NCI-H2171 treated with DMSO at 0.1 percent for 48 hours (cell line): ENCODE measurements at places on chromosomes 7 and 10.

- no peak for DNase-seq
Observed at GRCh38 chr10:88125766-88126165, 262.3 kb downstream of the PTEN start.

GRCh38 chr7:74350751-74351150 is 61.5 kb downstream of the CLIP2 start:
- DNase-seq = no peak

- no peak for DNase-seq
Observed at GRCh38 chr7:125383324-125383723, 453.7 kb upstream of the POT1 start.

- DNase-seq = no peak
Observed at GRCh38 chr10:4278186-4278585, 493.2 kb upstream of the KLF6 start.

GRCh38 chr10:33258967-33259366 is 75.5 kb downstream of the NRP1 start:
- DNase-seq = no peak

DNA sequence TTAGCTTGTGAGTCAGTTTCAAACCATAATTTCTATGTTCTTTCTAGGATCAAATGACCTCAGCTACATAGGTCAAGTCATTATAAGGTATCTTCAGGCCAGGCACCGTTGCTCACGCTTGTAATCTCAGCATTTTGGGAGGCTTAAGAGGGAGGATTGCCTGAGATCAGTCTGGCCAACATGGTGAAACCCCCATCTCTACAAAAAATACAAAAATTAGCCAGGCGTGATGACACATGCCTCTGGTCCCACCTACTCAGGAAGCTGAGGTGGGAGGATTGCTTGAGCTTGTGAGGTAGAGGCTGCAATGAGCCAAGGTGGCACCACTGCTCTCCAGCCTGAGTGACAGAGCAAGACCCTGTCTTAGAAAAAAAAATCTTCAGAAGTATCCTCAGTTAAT is 362.3 kb downstream of the GATA3 start:
- no peak for DNase-seq

GRCh38 chr7:22420973-22421635 is 64.2 kb upstream of the RAPGEF5 start:
- DNase-seq = peak; percentile 61

GRCh38 chr7:5282543-5283316 is at the start of gene SLC29A4:
SLC29A4 (plus strand) TSS chr7:5282943; CDS start chr7:5287817, 4,874 bp downstream.
- DNase-seq = peak; percentile 34

DNA sequence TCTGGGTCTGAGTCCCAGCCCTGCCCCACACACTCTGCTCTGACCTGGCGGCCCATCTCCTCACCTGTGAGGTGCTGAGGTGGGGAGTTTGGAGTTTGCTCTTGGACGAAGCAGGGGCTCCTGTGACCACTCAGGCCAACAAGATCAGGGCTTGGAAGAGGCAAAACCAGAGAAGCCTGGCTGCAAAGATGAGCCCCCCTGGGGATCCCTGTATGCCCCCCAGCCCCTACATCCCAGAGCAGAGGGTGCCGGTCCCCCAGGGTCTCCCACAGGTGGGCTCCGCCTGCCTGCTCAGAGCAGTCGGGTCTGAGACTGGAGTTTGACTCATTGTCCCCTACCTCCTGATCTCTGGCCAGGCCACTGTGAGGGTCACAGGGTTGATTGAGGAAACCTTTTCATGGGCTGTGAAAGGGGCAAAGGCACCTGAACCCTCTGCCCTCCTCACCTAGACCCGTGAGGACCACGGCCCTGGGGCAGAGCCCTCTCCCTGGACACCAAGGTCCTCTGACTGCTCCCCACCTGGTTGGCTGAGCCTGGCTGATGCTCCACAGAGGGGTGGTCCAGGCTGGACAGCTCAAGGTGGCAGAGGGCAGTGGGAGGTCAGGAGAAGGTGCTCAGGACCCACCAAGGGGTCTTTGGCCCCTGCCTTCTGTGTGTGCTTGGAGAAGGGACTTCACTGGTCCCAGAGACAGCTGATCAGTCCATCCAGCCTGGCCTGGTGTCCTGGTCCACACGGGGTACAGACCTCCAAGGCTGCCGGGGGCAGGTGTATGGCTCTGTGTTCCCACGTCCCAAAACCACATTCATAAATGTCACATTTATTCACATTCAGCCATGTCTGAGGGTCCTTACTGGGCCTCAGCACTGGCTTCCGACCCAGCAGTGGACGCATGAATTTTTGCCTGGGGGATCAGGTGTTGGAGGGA is 9.1 kb upstream of the SCART1 start:
- no peak for DNase-seq

- DNase-seq = no peak
Observed at GRCh38 chr7:79590391-79590790, 136.9 kb upstream of the MAGI2 start.

GRCh38 chr10:32070645-32071044 is 14.4 kb upstream of the KIF5B start:
- no peak for DNase-seq

GRCh38 chr10:105150259-105150880 is 509.3 kb downstream of the SORCS3 start:
- DNase-seq = no peak

GRCh38 chr10:51640120-51640819 is 59.1 kb downstream of the CSTF2T start:
- no peak for DNase-seq

DNA sequence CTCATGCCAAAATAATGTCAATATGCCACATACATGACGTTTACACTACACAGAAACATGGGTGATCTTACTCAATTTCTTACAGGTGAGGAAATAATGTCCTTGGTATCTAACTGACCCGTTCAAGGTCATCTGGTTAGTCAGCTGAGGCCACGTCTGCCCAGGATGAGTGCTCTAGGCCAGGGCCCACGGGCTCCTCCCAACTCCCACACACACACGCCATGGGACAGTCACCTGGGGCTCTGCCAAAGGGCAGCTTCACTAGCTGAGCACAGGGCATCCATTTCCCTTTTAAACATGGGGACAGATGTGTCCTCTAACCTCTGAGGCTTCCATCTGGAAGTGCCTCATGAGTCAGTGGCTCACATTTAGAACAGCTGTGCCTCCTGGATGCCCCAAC is 123.9 kb downstream of the TNS3 start:
- DNase-seq = peak; percentile 84

DNA sequence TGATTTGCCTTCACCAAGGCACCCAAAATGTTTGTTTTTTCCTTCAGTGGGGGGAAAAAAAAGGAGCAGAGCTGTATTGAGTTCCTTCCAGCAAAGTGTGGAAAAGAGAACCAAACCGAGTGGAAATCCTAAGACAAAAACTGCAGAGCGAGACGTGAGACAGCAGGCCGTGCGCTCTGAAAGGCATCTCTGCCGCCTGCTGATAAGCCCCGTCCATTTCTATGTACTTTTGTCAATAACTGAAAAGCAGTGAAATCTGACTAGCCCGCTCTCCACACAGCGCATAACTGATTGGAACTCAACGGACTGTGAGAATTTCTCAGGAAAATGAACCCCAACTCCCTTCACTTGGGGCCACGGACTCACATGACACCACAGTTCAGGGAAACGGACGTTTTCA is 83.2 kb downstream of the COBL start:
- no peak for DNase-seq

GRCh38 chr7:35353481-35353880 is 99.6 kb upstream of the TBX20 start:
- DNase-seq = no peak

DNA sequence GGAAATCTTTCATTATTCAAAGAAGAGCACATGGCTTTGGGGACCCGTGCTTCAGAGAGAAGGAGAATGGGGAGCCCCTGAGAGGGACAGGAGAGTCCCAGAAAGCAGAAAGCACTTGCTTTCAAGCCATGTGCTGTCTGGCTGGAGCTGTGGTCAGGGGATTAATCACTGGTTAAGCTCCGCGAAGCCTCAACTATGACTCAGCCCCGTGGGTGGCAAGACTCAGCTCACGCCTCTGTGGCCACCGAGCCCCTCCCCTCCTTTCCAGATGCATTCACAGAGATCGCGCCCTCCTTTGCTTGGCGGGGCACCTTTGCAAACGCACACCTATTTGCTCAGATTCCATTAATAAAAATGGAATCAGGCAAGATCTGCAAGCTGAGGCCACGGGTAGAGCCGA is 202.9 kb upstream of the TCERG1L start:
- DNase-seq = no peak

DNA sequence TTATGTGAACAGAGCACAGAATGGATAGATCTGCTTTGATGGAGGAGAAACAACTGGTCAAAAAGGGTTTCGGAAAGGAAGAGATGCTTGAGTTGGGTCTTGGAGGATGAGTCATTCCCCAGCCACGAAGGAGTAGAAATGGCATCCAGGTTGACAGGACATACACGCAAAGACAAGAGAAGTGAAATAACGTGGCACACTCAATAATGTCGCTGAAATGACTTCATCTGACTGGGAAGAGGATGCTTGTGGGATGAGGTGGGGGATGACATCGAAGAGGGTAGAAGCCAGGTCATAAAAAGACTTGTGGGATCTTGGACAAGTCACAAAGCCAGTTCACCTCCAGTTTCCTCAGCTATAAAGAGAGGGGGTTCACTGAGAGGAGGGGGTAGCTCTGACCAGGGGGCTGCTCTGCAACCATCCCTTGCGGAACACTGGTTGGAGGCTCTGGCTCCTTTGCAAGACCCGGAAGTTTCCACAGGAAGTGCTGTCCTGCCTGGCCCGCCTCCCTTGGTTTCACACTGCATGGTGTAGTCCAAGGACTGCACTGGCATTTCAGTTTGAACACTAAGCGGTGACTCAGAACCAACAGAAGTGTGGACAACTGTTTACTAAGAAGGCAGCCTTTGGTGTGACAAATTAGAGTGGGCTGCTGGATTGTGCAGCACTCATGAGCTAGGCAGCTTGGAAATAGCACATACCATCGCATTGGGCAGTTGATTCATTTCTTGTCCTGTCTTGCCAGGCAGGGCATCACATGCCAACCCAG is 189.9 kb upstream of the ADO start:
- no peak for DNase-seq

DNA sequence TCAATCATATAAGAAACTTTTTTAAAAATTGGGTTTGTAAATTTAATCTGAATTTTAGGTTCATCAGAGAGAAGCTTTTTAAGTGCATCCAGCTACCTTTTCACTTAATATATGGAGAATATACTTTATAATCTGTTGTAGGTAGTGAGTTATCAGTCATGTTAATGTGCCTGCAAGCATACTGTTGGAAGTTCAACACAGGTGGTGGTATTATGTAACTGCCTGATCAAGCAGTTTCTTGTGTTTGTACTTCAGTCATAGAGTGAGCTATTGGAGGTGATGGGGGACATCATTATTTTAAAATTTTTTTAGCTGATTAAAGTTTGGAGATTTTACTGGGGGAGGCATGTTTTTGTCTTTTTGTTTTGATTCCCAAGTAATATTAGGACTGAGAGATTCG is 2.5 kb downstream of the TNKS2 start:
- DNase-seq = no peak

- no peak for DNase-seq
Observed at GRCh38 chr10:13587391-13587790, 626 bp downstream of the PRPF18 start.

DNA sequence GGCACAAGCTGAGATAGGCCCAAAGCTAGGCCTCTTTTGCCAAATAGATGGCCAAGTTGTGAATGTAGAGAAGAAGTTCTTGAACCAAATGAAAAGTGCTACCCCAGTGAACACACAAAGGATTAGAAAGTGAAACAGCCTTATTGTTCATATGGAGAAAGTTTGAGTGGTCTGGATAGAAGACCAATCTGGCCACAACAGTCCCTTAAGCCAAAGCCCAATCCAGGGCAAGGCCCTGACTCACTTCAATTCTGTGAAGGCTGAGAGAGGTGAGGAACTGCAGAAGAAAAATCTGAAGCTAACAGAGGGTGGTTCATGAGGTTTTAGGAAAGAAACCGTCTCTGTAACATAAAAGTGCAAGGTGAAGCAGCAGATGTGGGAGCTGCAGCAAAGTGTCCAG is 18.7 kb upstream of the ATP6V0A4 start:
- DNase-seq = no peak

- no peak for DNase-seq
Observed at GRCh38 chr7:111677848-111678247, 115.6 kb upstream of the IMMP2L start.

- DNase-seq = no peak
Observed at GRCh38 chr7:157125376-157126223, 13.1 kb upstream of the UBE3C start.

DNA sequence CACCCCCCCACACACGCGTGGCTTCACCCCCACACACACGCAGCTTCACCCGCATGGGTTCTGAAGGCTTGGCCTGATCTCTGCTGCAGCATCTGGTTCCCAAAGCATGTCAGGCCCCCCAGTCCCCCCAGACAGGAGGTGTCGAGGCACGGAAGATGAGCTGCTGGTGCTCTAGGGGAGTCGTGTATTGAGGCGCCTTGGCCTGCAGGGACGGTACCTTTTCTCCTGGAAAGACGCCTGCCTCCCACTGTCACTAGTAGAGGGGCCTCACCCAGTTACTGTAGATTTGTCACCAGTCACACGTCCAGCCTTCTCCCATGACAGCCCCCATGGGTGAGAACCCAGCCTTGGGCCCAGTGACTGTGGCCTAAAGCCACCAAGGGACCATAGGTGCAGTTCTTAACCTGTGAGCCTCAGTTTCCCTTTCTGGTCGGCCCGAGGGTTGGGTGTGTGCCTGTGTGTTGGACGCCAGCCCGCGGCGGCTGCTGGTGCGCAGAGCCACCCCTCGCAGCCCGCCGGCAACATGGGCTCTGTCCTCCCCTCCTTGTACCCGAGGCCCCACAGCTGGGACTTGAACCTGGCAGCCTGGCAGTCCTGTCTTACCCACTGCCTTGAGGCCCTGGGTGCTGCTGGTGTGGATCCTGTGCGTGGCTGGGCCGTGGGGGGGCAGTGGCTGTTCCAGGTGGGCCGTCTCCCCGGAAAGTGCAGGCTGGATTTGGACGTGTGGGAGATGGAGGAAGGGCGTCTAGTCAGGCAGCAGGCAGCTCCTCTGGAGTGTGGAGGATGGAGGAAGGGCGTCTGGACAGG is 81.7 kb downstream of the NKX6-2 start:
- no peak for DNase-seq

DNA sequence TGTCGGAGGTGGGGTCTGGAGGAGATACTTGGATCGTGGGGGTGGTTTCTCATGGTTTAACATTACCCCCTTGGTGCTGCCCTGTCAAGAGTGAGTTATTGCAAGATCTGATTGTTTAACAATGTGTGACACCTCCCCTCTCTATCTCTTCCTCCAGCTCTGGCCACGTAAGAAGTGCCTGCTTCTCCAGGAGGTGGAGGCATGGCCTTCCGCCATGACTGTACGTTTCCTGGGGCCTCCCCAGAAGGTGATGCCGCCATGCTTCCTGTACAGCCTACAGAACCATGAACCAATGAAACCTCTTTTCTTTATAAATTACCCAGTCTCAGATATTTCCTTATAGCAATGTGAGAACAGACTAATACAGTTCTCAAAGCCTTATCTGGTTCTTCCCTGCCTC is 547.0 kb downstream of the CALN1 start:
- DNase-seq = no peak

GRCh38 chr7:105015390-105015965 is 1.5 kb downstream of the KMT2E start:
- peak; percentile 56 for DNase-seq

GRCh38 chr10:15141136-15142054 is 27.1 kb downstream of the NMT2 start:
- DNase-seq = peak; percentile 74

- no peak for DNase-seq
Observed at GRCh38 chr10:72819053-72819452, 74.5 kb upstream of the OIT3 start.

- DNase-seq = no peak
Observed at GRCh38 chr7:115132096-115132495, 210.2 kb downstream of the MDFIC start.
